ENCODE measurements at places on chromosomes 5 and 9.

GRCh38 chr5:24621792-24622191, 23.0 kb downstream of the CDH10 start:
- DNase-seq, result no peak

DNA sequence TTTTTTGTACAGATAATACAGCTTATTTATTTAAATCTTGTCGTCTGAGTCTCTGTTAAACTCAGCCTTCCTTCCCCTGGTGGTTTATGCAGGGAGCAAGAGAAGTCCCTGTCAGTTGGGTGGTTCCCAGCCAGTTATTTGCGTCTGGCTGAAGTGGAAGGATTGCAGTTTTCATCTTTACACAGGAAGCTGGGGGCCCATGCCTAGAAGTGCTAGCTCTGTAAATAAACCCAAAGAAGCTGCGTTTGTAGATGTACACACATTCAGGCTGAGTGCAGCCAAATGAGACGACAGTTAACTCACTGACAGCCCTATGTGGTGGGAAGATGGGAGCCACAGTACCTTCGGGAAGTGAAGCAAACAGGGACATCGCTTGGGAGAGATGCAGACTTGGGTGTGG, 122.1 kb downstream of the SAXO1 start:
- no peak for DNase-seq

- DNase-seq, result no peak
Observed at GRCh38 chr9:28105001-28105400, 531.7 kb upstream of the C9orf72 start.

DNA sequence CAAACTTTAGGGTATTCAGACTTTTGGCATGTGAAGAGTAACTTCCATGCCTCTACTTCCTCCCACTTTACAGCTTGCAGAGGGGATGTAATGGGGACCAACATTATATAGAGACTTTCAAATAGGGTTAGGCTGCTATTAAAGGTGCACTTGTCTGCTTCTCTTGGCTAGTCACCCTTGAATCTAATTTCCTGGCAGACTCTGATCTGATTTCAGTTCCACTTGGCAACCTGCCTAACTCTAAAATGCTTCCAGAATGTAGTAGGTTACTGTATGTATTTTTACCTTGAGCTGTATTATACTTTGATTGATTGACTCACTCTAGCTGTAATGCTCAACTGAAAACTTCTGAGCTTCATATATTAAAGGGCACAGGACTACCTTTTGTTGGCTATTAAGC, 693.4 kb downstream of the KCTD16 start:
- DNase-seq, result no peak

- peak; percentile 24 for DNase-seq
Observed at GRCh38 chr9:134025606-134026541, 593 bp downstream of the BRD3OS start.

DNA sequence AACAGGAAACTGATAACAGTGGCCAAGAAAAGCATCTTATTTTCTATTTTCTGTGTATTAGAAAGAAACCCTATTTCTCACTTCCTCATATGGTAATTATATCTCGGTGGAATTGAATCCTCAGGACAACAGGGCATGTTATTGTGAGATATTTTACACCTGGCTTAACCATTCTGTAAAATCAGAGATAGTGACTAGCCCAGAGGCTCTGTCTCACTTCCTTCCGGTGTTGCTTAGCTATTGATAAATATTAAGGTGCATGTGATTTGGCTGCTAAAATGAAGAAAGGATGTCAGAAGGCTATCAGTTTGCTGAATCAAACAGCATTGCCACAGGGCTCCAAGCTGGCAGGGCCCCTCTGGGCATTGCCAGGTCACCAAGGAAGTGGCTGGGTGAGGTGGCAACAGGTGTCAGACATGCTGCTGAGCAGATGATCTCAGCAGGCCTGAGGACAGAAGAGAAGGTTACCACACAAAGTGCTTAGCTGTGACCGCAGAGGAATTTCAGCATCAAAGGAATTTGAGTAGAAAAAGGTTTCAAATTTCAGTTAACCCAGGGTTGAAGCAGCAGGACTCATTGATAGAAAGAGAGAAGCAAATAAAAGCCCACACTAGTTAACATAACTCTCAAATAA, 330.7 kb downstream of the PDE4D start:
- no peak for DNase-seq

GRCh38 chr9:6226696-6227095, 11.1 kb downstream of the IL33 start:
- DNase-seq, result no peak

DNA sequence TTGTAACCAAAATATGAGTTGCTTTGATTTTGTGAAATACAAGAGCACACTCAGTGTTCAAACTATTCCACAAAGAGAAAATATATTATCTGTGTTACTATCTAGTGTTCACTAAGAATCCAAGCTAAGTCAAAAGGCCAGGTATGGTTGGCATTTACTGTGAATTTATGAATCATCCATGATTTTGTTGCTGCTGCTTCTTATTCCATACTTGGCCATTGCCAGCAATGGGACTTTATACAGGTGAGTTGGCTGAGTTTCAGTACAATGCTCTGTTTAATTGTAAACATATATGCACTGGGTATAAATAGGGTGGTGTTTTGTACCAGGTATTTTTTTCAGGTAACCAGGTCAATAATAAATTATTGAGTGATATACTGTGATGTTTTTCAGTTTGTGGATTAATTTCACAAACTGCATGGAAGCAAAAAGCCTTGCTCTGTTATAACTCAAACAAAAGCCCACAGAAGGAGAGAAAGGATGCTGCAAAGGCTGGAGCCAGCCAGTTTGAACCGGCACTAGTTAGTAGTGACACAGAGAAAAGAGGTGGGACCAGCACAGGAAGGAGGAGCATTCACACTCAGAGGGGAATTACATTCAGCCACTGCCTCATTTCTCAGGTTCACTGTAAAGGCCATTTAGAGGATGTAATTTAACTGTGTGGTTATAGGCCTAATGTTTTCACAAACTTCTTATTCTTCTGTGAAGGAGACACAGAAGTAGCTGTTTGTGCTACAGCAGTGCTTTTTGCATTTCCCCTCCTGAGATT, 381.8 kb downstream of the ADGRV1 start:
- no peak for DNase-seq

- no peak for DNase-seq
Observed at GRCh38 chr5:34998058-34998789, 49.5 kb downstream of the AGXT2 start.

DNA sequence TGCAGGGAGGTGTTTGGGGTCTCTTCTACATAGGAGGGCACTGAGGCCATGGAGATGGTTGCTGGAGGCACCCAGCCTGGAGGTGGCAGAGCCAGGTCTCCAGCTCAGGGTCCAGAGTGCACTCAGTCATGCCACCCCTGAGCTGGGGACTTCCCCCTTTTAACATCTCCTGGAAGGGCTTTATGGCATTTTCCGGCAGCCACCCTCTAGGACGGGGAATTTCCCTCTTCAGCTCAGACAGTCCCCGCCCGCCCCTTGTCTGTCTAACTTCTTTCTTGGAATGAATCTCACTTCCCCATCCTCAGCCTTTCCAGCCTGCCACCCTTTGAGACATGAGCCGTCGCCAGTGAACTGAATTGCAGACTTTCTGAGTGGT, 49.9 kb downstream of the COL15A1 start:
- no peak for DNase-seq

GRCh38 chr9:83410701-83411100, 127.5 kb downstream of the FRMD3 start:
- no peak for DNase-seq

- DNase-seq, result no peak
Observed at GRCh38 chr5:179533907-179534306, 16.4 kb upstream of the RUFY1 start.

DNA sequence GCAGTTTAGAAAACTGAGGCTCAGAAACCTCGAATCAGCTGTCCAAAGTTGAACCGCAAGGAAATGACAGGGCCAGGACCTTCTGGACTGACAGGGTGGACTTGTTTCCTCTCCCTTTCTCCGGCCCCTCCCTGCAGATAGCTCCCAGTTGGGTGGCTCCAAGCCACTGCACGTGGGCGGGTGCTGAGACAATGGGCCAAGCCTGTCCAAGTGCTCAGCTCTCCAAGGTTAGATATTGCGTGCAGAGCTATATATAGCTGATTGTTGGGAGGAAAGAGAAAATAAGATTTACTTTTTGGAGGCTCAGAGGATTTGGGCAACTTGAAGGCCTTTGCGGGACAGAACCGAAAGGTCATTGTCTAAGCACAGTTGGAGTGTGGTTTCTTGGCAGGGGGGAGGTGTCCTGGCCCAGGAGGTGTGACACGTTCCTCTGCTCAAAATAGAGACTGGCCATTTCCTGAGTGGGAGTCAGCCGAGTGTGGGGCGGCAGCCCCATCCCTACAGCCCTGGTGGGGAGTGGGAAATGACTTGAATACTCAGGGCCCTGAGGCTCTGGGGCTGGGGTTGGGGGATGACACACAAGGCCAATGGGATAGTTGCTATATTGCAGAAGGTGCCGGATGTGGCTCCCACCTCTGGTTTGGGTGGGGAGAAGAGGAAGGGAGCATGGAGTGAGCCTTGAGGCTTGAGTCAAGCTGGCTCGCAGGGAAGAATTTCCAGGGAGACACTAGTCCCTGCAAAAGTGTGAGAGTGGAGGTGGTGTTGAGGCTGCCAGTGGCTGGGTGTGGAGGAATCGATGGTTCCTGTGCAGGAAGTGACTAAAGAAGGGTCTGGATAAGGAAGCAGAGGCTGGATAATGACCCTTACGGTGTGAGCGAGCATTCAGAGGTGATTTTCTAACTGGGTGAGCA, 44.4 kb upstream of the SMAD5 start:
- DNase-seq, result no peak

GRCh38 chr9:75471549-75472114, 383.3 kb downstream of the OSTF1 start:
- no peak for DNase-seq

DNA sequence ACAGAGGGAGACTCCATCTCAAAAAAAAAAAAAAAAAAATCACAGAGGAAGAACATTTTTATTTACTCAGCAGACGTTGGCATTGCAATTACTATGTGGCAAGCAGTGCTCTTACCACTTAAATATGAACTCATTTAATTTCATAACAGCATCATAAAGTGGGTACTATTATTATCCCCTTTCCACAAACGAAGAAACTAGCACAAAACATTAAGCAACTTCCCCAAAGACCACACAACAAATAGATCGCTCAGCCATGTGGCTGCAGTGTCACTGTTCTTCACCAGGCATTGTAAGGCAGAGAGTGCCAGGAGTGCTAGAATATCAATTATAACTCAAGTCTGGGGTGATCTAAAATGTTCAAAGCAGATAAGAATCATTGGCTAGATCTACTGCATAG, 69.8 kb upstream of the PLPP6 start:
- no peak for DNase-seq

DNA sequence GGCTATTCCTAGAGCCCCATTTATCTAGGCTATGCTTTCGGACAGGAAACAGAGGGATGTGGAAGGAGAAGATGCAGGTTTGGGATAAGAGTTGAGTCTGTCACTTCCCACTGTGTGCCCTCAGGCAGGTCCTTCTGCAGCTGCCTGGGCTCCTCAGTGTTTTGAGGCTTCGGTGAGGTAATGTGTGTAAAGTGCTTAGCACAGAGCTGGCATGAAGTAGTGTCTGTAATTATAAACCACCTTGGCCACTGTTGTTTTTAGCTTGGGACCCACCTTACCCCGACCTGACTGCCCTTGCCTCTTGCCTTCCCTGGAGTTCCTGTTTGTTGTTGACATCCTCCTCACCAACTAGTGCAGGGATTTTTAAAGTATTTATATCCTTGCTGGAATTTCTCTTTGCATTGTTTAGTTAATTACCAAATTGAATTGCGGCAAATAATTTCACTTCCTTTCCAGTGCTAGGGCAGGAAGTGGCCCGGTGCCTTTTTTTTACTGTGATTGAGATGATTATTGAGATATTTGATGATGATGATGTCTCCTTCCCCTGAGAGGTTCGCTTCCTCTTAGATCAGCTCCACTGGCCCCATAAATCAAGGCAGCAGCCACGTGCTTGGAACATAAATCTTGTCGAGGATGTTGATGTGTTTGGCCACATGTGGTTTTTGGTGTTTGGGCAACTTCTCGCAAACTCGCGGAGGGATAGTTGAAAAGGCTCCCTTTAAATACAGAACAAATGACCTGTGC, 38.3 kb upstream of the DAB2IP start:
- DNase-seq, result no peak

GRCh38 chr5:171386861-171387344, 746 bp upstream of the NPM1 start:
- DNase-seq, result no peak

- no peak for DNase-seq
Observed at GRCh38 chr9:107447834-107448233, 41.7 kb downstream of the KLF4 start.

DNA sequence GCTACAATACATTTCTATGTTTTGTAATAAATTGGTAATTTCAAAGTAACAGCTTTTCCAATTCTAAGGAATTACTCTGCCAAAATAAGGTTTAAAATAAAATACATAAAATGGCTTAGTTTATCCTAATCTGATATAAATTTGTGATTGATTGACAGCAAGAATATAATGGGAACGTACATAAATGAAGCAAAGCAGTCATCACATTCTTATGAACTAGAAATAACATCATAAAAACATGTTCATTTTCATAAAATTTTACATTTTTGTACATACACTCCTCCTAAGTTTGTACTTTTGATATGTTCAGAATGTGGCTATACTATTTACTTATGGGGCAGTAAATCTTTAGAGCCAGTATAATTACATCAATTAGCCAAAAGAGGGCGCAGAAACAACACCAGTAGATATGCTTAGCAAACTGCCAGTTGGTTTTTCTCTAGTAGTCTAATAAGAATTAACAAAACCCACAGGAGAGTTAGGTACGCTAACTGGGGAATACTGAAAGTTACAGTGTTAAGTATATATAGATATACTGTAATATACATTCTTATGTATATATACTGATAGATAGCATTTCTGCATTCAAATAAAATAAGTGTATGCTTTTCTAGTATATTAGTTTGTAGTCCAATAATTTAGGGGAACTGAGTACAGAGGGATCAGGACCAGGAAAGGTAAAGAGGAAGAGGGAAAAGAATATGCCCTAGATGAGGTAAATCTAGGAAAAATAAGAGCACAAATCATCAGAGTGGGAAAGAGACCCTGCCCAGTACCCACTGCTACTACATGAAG, 76.8 kb downstream of the ZDHHC21 start:
- no peak for DNase-seq

Measured in effector CD8-positive, alpha-beta T cell (primary cell).